ENCODE measurements at places on chromosomes 1 and 21.

- no peak for DNase-seq
Observed at GRCh38 chr1:1216770-1217620, 3.0 kb upstream of the TNFRSF4 start.

DNA sequence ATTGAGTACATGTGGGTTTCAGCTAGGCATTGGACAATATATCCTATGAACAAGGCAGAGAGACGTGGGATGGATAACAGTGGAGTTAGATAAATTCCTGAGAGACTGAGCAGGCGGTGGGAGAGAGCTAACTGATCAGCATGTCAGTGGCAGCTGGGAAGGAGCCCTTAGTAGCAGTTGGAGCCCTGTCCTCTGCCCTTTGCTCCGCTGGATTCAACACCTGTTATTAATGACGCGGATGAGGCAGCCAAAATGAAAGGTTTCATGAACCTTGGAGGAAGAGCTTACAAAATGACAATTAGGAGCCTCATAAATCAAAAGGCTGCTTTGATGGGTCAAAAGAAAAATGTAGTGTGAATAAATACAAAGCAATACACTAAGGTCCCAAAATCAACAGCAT, 16.1 kb downstream of the UBIAD1 start:
- DNase-seq: no peak

DNA sequence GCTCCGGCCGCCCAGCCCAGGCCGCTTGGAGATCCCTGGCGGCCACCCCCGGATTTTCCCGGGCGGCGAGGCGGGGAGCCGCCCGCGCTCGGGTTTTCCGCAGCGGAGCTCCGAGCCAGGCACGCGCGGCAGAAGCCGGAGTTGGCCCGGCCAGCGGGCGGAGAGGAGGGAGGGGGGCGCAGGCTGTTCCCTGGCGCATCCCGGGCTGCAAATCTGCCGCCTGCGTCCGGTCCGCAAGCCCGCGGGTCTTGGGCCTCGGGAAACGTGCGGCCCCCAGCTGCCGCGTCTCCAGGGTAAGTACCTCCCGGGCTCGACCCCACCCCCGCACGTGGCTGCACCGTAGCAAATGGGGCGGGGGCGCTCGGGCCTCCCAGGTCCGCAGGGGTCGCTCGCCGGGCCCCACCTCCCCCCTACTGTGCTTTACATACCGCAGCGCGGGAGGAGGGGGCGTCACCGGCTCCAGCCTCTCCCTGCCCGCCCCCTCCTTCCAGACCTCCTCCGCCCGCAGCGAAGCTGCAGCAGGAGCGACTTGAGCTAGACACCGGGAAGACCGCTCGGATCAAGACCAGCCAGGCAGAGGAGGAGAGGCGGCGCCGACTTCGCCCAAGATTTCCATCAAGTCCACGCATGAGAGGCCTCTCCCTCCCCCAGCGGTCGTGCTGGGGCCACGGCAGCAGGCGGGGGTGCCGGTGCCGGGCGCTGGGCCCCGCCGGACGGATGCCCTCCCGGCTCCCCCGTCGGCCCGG, 1.6 kb downstream of the TMEM200B start:
- DNase-seq: no peak

- DNase-seq: no peak
Observed at GRCh38 chr1:94955767-94956632, 29.1 kb upstream of the CNN3 start.

- DNase-seq: no peak
Observed at GRCh38 chr1:116511459-116512019, 59.3 kb downstream of the CD58 start.

DNA sequence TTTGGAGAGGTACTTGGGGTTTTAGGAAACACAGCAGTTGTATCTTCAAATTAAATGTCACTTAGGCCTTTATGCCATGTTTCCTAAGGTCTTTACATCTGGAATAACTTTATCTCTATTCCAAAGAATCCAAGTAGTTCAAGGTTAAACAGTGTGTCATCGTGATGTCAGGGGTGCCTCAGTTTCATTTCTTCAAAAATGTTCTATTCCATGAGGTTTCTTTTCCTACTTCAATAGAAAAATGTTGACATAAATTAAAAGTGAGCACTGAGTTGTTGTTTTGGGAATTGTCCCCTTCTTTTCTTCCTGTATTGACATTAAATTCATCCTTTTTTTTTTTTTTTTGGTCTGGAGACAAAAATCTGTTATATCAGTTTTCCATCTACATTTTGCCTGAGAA, 160.6 kb upstream of the C21orf91 start:
- DNase-seq: no peak

DNA sequence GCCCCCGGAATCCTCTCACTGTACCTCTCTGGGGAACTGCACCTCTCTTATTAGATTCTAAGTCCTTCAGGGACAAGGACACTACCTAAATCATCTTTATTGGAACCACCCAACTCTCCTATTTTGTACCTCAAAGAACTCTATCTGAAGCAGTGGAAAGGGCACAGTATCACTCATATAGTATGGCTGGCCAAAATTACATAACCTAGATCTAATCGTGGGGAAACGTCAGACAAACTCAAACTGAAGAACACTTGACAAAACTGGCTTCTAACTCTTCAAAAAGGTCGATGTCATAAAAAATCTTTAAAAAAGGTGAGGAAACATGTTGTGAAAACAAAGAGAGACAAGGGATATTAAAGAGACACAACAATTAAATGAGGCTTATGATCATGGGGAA, 210.0 kb downstream of the SLC45A1 start:
- no peak for DNase-seq

- no peak for DNase-seq
Observed at GRCh38 chr1:228272831-228273571, 65.2 kb downstream of the OBSCN start.

- DNase-seq: no peak
Observed at GRCh38 chr1:219350172-219350931, 176.7 kb downstream of the LYPLAL1 start.

DNA sequence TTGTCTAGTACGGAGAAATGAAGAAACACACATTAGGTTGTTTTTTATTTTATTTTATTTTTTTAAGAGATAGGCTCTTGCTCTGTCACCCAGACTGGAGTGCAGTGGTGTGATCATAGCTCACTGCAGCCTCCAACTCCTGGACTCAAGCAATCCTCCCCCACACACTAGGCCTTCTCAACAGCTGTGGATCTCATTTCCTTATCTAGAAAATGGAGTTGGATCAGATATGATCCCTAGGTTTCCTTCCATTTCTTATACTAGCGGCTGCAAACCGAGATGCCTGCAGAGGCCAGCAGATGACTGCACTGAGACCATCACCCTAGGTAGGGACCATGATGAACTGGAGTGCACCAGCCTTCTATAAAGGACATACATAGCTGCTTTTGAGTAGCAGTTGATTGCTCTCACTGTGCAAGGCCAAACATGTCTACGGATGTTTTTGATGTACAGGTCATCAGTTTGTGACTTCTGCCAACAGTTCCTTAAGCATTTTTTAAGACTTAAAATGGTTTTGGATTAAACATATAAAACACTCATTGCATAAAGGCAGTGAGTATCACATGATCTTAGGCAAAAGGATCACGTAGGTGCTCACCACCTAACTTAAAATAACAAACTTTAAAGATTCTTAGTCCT, 11.4 kb upstream of the KLHL12 start:
- DNase-seq: no peak

DNA sequence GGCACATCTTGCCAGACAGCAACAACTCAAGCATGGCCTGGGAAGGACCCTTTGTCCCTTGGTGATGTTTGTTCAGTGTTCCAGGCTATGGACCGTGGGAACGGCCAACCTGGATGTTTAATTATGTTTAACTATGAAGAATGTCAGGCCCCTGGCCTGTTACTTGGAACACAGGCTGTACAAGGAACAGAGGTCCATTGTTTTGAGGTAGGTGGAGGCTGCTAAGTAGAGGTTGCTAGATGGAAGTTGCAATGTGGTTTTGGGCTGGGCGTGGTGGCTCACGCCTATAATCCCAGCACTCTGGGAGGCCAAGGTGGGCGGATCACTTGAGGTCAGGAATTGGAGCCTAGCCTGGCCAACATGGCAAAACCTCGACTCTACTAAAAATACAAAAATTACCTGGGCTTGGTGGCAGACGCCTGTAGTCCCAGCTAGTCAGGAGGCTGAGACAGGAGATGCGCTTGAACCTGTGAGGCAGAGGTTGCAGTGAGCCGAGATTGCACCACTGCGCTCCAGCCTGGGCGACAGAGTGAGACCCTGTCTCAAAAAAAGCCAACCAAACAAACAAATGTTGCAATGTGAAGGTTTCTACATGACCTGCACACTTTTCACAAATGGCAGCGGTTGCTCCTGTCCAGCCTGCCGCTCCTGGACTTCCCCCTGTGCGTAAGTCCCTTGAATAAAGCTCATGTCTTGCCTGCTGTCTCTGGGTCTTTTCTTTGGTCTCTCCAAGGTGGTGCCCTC, 2.5 kb upstream of the LEFTY1 start:
- no peak for DNase-seq

Measured in stimulated activated CD8-positive, alpha-beta memory T cell treated with anti-CD3 and anti-CD28 coated beads, Interleukin-7, amount 100 ng/mL, for 48 hours (primary cell).